ENCODE measurements at places on chromosomes 4 and X.

- H3K27ac ChIP-seq = no peak overlapping the region
- H3K36me3 ChIP-seq = no peaks in the 10 kb centered on the region
- no peak overlapping the region for H3K4me3 ChIP-seq
- no peaks in the 10 kb centered on the region for H3K27me3 ChIP-seq
- DNase-seq = no peak
Observed at GRCh38 chrX:142663330-142664095, 362.2 kb upstream of the SPANXN4 start.

GRCh38 chr4:163505374-163505773 lies 10.9 kb downstream of the TMA16 start:
- no peak overlapping the region for H3K4me3 ChIP-seq
- no peaks in the 10 kb centered on the region for H3K27me3 ChIP-seq
- no peak for DNase-seq
- H3K27ac ChIP-seq = no peak overlapping the region

DNA sequence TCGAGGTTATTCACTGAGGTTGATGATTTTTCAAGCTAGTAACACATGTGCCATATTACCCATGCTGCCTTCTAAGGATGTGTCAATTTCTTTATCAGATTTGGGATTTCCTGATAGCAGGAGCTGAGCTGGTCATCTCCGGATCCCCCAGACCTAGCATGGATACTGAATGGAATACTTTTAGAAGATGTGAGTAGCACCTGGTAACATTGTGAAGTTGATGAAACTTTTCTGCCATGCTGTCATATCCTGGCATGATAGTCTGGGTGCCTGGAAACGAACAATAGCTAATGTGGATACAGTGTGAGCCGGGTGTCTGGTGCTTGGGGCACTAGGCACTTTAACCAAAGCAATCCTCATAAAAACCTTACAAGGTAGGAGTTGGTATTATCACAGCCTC lies 11.0 kb upstream of the CYTL1 start:
- no peaks in the 10 kb centered on the region for H3K27me3 ChIP-seq
- no peak for DNase-seq
- no peak overlapping the region for H3K27ac ChIP-seq

DNA sequence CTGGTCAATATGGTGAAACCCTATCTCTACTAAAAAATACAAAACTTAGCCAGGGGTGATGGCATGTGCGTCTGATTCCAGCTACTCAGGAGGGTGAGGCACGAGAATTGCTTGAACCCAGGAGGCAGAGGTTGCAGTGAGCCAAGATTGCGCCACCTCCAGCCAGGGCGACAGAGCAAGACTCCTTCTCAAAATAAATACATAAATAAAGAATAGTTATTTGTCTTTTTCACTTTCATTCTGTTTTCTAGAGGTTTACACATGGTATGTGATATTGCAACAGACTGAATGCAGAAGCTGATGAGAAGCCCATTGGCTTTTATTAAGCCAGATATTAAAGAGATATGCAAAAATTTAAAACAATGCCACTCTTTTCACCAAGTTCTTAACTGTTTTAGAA lies 8.2 kb downstream of the KLHL15 start:
- DNase-seq = no peak
- no peak overlapping the region for H3K4me3 ChIP-seq
- no peaks in the 10 kb centered on the region for H3K36me3 ChIP-seq
- H3K27me3 ChIP-seq = no peaks in the 10 kb centered on the region
- H3K27ac ChIP-seq = no peak overlapping the region
